Central memory CD8-positive, alpha-beta T cell (primary cell): ENCODE measurements at places on chromosomes 12 and 14.

- no peak for DNase-seq
Measured at GRCh38 chr14:74975059-74975810, 19.8 kb upstream of the PGF start.

DNA sequence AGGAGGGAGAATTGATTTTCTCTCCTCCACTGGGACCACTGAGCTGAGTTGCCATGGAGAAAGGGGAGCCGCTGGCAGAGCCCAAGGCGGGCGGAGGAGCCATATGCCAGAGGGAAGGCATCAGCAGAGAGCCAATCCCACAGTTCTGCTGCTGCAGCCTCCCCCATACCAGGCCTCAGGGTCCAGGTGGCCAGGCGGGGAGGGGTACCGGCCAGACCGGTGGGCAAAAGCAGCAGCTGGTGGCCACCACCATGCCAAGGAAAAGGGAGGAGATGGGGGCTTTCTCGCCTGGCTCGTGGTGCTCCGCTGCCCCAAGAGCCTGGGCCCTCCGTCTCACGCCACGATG, 72.8 kb downstream of the PITPNM2 start:
- no peak for DNase-seq

DNA sequence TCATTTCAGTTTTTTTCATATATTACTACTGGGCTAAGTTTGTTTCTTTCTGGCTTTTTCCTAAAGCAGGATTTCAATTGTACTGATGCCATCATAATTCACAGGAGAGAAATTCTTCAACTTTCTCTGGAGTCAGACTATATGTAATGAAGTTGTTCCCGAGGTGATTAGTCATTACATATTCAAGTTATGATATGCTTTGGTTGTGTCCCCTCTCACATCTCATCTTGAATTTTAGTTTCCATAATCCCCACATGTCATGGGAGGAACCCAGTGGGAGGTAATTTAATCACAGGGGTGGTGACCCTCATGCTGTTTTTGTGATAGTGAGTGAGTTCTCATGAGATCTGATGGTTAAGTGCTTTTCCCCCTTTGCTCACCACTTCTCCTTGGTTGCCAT, 227.5 kb upstream of the LRIG3 start:
- no peak for DNase-seq

- DNase-seq: no peak
Measured at GRCh38 chr12:85036733-85037132, 582 bp downstream of the LRRIQ1 start.

DNA sequence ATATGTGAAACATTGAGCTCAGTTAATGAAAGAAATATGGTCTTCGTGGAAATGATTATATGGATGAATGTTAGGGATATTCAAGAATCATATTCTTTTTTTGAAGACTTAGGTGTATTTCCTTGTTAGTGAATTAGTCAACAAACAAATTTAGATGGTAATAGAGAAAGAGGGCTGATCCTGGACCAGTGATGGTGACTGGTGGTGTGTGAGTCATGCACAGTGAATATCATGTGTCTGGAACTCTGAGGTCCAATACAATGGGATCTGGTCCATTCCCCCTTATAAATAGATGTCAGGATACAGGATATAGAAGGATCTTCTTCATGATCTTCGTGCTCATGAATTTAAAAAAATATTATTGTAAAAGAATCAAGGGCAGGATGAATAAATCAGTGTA, 64.4 kb upstream of the RTL1 start:
- no peak for DNase-seq

DNA sequence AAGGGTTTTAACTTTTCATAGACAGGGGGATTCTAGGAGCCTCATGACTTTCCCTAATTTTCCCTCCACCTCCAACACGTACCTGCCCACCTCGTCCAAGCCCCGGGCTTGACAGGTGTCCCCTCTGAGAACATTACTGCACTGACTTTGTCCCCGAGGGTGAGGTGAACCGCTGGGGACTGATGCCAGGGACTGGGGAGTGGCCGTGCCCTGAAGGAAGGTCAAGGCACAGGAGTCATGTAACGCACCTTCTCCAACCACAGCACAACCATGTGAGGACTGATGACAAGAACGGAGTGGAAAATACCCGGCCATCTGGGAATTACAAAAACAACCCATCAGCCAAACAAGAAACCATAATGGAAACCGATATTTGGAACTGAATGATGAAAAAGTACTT, 214.7 kb upstream of the C14orf180 start:
- no peak for DNase-seq

DNA sequence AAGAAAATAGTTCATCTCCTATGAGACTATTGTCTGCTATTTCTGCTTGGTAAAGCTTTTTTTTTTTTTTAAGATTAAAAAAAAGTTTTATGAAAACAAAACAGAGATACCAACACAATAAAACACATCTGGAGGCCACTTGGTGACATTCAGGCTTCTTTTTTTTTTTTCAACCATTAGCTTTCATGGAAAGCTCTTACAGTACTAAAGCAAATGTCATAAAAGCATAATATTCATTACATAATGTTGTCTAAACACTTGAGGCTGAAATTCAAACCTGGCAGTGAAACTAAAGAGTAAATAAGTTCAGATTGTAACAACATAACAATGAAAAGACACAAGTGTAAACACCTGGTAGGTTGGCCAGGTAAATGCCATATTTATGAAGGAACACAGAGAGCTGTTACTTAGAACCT, 14.7 kb downstream of the PRICKLE1 start:
- no peak for DNase-seq

GRCh38 chr14:91281346-91281745, 36.8 kb upstream of the GPR68 start:
- DNase-seq: no peak

- DNase-seq: no peak
Measured at GRCh38 chr12:58139894-58140293, 198.5 kb downstream of the ATP23 start.

DNA sequence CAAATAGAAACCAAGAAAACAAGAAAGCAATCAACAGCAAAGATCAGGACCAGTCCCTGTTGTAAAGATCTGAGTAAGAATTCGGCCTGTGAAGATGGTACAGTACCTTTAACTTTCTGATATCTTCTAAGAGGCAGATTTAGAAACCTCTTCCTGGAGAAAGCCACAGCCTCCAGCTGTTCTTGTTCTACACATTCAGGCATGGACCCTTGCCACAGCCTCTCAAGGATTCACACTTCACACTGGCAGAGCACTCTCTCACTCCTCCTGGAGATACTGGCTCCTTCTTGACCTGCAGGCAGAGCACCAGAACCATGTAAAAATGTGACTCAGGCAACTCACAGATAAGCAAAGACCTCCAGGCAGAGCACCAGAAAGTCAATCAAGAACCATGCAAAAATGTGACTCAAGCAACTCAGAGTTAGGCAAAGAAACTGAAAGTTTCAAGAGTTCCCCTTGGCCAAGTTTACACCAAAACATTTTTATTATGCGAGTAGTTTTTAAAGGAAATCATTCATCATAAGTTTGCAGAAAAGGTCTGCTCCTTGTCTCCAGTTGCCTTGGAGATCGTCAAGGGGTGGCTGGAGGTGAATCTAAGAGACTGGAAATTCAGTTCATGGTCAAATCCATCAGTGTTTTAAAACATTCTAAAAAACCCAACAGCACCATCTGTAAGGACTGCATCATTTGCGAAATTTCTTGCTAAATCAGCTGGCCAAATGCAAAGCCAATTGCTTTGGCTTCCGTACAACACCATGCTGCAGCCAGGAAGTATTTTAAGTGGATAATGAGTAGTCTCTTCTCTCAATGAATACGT, 119.3 kb upstream of the MDM1 start:
- no peak for DNase-seq

- no peak for DNase-seq
Measured at GRCh38 chr12:91866566-91866965, 279.1 kb downstream of the BTG1 start.

DNA sequence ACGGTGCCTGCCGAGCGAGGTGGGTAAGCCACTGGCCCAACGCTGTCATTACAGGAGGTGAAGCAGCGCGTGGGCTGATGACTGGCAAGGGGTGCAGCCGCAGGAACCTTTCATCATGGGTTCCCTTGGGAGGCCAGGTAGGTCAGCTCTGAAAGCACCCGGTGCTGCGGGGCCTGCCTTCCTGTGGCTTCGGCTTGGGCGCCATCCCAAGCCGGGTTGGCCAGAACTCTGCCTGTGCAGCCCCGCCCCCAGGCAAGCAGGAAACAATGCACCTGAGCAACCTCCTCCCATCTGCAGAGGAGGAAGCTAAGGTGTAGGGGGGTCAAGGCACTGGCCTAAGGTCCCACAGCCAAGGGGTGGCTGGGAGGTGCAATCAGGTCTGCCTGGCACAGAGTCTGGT, 20.0 kb upstream of the HHIPL1 start:
- DNase-seq: no peak

- no peak for DNase-seq
Measured at GRCh38 chr12:125271892-125272291, 206.7 kb downstream of the AACS start.

- DNase-seq: no peak
Measured at GRCh38 chr14:93708311-93708734, 80.0 kb downstream of the PRIMA1 start.

DNA sequence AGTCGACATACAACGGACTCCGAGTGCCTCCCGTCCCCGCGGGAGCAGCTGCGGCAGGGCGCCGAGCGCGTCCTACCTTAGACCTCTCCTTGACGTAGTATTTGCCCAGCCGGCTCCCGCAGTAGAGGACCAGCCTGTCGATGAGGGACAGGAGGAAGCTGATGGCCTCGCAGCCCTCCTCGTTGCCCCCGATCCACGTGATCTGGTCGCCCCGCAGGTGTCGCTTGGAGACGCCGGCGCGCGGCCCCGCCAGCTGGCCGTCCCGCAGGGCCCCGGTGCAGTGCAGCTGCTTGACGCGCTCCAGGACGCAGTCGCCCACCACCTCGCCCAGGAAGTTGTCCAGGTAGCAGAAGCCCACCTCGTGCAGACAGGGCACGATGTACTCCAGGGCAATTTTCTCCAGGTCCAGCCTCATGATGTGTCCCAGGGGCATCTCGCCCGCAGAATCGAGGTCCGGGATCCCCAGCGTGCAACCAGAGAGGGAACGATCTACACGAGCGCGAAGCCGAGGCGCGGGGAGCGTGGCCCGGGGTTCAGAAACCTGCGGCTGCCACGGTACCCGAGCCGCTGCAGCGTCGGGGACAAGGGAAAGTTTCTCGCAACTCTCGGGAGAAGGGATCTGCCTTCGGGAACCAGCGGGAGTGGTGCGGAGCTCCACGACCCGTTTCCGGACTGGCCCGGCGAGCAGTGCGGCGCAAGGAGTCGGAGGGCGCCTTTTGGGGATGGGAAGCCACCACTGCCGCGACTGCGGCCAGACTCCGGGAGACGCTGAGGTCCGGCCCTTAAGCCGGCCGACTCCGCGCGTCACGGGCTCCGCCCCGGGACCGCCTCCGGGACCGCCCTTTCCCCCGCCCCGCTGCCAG, at the start of gene EGLN3:
TSS of gene EGLN3 (minus strand) at position 755 of the 863 bp plus-strand sequence. CDS start at position 433, 322 bp downstream.
- no peak for DNase-seq

DNA sequence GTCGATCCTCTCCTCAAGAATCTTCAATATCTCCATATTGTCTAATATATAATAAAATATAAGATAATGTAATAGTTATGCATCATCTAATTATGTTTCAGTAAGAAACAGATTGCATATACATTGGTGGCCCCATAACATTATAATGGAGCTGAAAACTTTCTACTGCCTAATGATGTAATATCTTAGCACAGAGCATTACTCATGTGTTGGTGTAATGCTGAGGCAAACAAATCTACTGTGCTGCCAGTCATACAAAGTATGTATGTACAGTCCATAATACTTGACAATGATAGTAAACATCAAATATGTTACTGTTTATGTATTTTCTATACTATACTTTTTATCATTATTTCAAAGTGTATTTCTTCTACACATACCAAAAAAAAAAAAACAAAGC, 128.7 kb downstream of the CPNE8 start:
- DNase-seq: no peak

- DNase-seq: no peak
Measured at GRCh38 chr12:83153177-83153576, 466.5 kb downstream of the TMTC2 start.

- no peak for DNase-seq
Measured at GRCh38 chr14:35285168-35286002, 6.8 kb upstream of the PSMA6 start.

- peak; percentile 52 for DNase-seq
Measured at GRCh38 chr14:105944632-105945610, 418.5 kb downstream of the TMEM121 start.

- DNase-seq: no peak
Measured at GRCh38 chr14:59565087-59565486, 11.5 kb downstream of the CCDC175 start.

GRCh38 chr12:94990222-94990621, 13.3 kb downstream of the NDUFA12 start:
- DNase-seq: no peak

DNA sequence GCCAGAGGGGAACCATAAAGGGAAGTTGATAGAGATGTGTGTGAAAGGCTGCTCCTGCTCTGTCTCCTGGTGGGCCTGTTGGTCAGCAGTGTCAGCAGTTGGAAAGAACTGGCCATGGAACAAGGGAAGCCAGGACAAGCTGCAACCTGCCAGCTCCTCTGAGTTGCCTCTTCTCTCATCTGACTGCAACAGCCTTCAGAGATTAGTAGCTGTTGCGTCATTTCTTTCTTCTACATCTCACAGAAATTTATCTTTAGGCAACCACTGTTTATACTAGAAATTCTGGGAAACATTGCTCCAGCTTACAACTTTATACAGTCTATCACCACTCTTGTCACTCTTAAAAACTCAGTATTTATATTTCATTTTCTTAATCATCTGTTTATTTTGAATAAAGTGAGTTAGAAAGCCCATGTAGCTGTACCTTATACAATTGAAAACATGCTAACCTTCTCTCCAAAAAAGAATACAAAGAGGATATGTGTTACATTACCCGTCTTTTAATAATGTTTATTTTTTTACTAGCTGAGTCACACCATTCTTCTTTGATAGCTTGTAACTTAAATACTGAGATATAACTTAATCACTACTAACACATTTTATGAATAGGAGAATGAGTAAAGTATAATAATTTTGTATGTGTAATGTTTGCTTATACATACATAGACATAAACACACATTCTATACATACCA, 224.2 kb downstream of the LRFN5 start:
- DNase-seq: no peak

GRCh38 chr12:124964836-124965462, 24.0 kb downstream of the DHX37 start:
- DNase-seq: no peak

GRCh38 chr14:96249029-96249428, 7.0 kb upstream of the BDKRB1 start:
- no peak for DNase-seq

GRCh38 chr12:124802361-124802760, 61.3 kb downstream of the SCARB1 start:
- DNase-seq: no peak

- DNase-seq: no peak
Measured at GRCh38 chr12:107415071-107415470, 270.5 kb upstream of the PWP1 start.

DNA sequence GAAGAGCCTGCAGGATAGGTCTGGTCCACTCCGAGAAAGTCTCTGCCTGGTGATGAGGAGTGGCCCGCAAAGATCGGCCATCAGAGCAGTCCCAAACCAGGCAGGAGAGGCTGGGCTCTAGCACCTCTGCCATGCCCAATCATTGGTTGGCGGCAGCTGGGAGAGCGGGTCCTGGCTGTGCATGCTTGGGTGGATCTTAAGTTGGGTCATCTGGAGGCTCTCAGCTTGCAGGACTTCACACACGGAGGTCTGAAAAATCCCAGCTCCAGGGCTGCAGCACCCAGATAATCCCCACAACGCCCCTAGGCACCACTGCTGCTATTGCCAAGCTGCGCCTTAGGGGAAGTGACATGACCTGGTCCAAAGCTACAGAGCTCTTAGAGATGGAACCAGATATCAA, 766.7 kb upstream of the TBX3 start:
- DNase-seq: no peak
